Melanocyte of skin (primary cell): ENCODE measurements at places on chromosomes 11 and 22. TPM values are rescaled to one million over a fixed set of nuclear protein-coding genes. Genes with fewer than 3 reads are reported as not detected.

Gene UBASH3B
- 14.5 and 28.0 TPM in 2 replicates for total RNA-seq

Gene OR6T1
- not detected in 2 replicates for total RNA-seq

Gene E2F8
- total RNA-seq, result 1.3 and 1.5 TPM in 2 replicates

Gene ELFN2
- not detected in 2 replicates for total RNA-seq

Gene OR4C15
- total RNA-seq, result not detected in 2 replicates

Gene CSF2RB
- total RNA-seq, result under 0.01 TPM in 1 of 2 replicates, not detected in the other

Gene GNAZ
- total RNA-seq, result 1.2 and 2.0 TPM in 2 replicates

Gene PLXNB2
- 66.1 and 73.1 TPM in 2 replicates for total RNA-seq

Gene TANGO2
- total RNA-seq, result 59.5 and 63.6 TPM in 2 replicates

Gene NELL1
- total RNA-seq, result 0.34 and 1.1 TPM in 2 replicates

Gene RFPL2
- 11.3 and 12.3 TPM in 2 replicates for total RNA-seq

Gene ARRB1
- 30.6 and 62.9 TPM in 2 replicates for total RNA-seq

Gene GRM5
- under 0.01 and 0.15 TPM in 2 replicates for total RNA-seq

Gene KCNQ1OT1
- 1.7 and 3.4 TPM in 2 replicates for total RNA-seq

Gene MMP7
- total RNA-seq, result 0.34 TPM in 1 of 2 replicates, not detected in the other

Gene PRR5
- 11.0 and 16.0 TPM in 2 replicates for total RNA-seq

Gene FAM180B
- under 0.01 TPM in 1 of 2 replicates, not detected in the other for total RNA-seq

Gene POTEH
- total RNA-seq, result not detected in 2 replicates

Gene SMARCB1
- 52.3 and 58.6 TPM in 2 replicates for total RNA-seq

Gene MPPED2
- 0.62 TPM in 1 of 2 replicates, not detected in the other for total RNA-seq
